AG09319 (cell line): ENCODE measurements at places on chromosomes 4 and X.

GRCh38 chr4:17805580-17806155 lies 4.9 kb downstream of the DCAF16 start:
- no peak for DNase-seq

DNA sequence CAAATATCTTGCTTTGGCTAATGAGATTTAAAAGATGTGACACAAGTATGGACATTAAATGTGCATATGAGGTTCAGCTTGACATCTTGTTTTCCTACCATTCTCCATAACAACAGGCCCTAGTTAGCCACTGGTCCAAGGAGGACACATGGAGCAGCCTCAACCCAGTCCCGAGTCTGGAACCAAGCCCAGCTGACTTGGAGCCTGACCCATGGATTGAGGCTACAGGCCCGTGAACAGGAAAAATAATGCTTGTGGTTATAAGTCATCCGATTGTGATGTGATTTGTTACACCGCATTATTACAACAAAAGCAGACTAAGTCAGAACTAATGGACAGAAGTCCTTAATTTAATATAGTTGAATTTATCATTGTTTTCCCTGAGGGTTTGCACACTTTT lies 123.2 kb upstream of the BANK1 start:
- DNase-seq: no peak

DNA sequence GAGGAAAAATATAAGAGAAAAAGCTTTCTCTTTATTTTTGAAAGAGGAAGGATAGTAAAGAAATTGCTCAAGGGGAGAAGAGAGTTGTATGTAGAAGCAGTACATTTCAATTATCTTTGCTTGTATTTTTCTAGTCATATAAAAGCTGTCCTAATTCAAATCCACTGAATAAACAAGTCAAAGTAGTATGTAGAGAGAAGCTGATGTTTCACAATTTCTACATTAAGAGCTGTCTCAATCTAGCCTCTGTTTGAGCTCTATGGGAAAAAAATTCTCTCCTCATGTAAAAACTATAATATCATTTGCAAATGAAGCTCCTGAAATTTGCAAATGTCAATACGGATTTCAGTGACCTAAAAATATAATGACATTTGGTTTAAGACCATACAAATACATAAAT lies 52.6 kb downstream of the CHM start:
- DNase-seq: no peak

DNA sequence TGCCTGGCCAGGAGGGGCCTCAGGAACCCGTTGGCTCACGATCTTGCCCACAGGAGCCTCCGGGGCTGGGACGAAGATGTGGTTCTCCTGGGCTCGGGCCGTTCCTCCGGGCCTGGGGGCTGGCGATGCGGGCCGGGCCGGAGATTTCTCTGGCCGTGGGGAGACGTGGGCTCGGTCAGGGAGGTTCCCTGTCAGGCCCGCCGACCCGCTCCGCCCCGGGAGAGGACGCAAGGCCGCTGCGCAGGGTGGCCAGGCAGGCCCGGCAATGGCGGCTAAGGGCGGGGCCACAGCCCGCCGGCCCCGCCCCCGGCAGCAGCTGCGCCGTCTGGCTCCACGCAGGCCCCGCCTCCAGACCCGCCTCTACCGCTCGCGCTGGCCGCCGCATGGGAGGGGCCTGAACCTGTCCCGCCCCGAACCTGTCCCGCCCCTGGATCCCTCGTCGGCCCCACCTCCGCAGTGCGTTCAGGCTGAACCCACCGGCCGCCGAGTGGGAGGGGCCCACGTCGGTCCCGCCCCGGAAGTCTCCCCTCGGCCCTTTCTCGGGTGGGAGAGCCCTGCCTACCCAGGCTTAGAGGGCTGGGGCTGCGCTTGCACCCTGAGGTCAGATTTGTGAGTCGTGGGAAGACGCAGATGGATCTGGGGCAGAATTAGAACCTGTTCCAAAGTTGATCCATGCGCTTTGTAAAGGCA lies at the start of gene FAM3A:
Gene FAM3A (minus strand): TSS at position 267 of the 690 bp plus-strand sequence. CDS start 460 bp downstream, outside the sequence.
- peak; percentile 80 for DNase-seq

DNA sequence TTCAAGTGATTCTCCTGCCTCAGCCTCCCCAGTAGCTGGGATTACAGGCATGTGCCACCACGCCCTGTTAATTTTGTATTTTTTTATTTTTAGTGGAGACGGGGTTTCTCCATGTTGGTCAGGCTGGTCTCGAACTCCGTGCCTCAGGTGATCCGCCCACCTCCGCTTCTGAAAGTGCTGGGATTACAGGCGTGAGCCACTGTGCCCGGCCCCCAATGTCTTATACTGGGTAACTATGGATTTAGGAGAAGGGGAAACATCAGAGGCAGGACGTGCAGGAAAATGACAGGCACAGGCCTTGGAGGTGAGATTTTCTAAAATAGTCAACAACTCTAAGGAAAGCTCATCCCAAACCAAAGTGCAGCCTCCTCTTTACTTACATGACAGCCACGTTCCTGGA lies 11.1 kb upstream of the TSPYL2 start:
- no peak for DNase-seq
